ENCODE measurements at places on chromosomes 3 and 15. TPM values are rescaled to one million over a fixed set of nuclear protein-coding genes. Genes with fewer than 3 reads are reported as not detected.

The CTXN2 gene
- not detected for total RNA-seq

The KIF23 gene
- total RNA-seq, result 3.1 TPM

The SLITRK3 gene
- total RNA-seq, result not detected

The SORD gene
- total RNA-seq, result 8.9 TPM

The TERC gene
- total RNA-seq, result 210 TPM

The MESP1 gene
- 1.3 TPM for total RNA-seq

The GRIP2 gene
- total RNA-seq, result under 0.01 TPM

DNA sequence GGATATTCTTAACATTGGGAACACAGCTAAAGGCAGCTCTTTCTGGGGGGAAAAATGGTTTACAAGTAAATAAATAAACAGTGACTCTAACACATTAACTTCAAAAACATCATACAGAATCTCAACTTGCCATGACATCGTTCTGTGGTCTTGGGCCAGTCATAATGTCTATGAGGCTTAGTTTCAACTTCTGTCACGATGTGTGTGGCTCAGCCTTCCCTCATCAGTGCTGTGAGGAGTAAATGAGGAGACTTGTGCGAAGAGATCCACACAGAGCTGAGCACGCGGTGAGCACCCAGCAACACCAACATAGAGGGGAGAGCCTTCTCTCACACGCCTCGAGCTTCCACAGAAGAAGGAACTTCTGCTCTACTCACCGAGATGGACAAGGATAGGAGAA is 49.0 kb downstream of the DZIP1L start:
- no peak overlapping the region for H3K27ac ChIP-seq
- DNase-seq, result no peak
- peaks cover 10% of the 10 kb centered on the region for H3K36me3 ChIP-seq
- peaks cover 4% of the 10 kb centered on the region for H3K4me1 ChIP-seq
- no peaks in the 10 kb centered on the region for H3K27me3 ChIP-seq

DNA sequence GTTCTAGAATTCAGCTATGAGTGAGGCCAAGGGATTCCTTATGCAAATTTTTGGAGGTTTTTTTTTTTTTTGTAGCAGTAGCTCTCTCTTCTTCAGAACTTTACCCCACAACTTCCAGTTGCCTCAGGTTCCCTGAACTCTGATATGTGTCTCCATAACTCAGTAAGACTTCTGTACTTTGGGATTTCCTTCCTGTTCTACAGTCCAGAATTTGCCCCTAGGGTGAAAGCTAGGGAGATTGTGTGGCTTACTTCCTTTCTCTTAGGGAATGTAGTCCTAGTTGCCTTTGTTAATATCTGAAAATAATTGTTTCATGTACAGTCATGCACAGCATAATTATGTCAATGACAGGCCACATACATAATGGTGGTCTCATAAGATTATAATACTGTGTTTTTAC is 30.8 kb downstream of the LRRC28 start:
- H3K4me1 ChIP-seq, result peaks cover 2% of the 10 kb centered on the region
- no peaks in the 10 kb centered on the region for H3K36me3 ChIP-seq
- DNase-seq, result no peak
- H3K27ac ChIP-seq, result no peak overlapping the region
- no peaks in the 10 kb centered on the region for H3K27me3 ChIP-seq

- no peak overlapping the region for H3K4me3 ChIP-seq
- peaks cover 2% of the 10 kb centered on the region for H3K36me3 ChIP-seq
- no peaks in the 10 kb centered on the region for H3K4me1 ChIP-seq
- DNase-seq, result peak; percentile 72
Observed at GRCh38 chr3:14461748-14462324, 59.4 kb downstream of the SLC6A6 start.

- H3K27me3 ChIP-seq, result no peaks in the 10 kb centered on the region
- H3K4me3 ChIP-seq, result no peak overlapping the region
- H3K27ac ChIP-seq, result no peak overlapping the region
- no peaks in the 10 kb centered on the region for H3K36me3 ChIP-seq
- no peak for DNase-seq
- H3K4me1 ChIP-seq, result no peaks in the 10 kb centered on the region
Observed at GRCh38 chr15:29014493-29014892, 128.7 kb downstream of the APBA2 start.

GRCh38 chr3:196707566-196707965 is 4.5 kb downstream of the CEP19 start:
- no peaks in the 10 kb centered on the region for H3K27me3 ChIP-seq
- H3K36me3 ChIP-seq, result no peaks in the 10 kb centered on the region
- DNase-seq, result no peak
- no peaks in the 10 kb centered on the region for H3K4me1 ChIP-seq

DNA sequence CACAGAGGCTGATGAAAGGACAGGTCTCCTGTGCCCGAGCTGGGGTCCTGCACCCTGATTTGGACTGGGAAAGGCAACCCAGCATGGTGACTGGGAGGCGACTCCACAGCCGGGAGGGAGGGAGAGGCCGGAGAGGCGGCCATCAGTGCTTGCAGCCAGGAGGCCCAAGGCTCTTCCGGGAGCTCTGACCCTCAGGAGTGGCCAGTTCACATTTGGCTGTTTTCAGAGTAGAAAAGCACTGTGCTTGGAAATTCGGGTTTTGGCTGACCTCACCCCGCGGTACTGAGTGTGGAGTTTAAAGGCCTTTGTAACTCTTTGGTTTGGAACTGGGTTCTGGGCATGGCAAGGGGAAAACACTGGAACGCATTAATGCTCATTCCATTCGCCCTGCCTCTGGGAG is 31.9 kb downstream of the SMAD6 start:
- H3K4me1 ChIP-seq, result peaks cover 18% of the 10 kb centered on the region
- H3K27ac ChIP-seq, result peak overlapping the region; percentile 44
- no peak overlapping the region for H3K4me3 ChIP-seq
- no peaks in the 10 kb centered on the region for H3K27me3 ChIP-seq

DNA sequence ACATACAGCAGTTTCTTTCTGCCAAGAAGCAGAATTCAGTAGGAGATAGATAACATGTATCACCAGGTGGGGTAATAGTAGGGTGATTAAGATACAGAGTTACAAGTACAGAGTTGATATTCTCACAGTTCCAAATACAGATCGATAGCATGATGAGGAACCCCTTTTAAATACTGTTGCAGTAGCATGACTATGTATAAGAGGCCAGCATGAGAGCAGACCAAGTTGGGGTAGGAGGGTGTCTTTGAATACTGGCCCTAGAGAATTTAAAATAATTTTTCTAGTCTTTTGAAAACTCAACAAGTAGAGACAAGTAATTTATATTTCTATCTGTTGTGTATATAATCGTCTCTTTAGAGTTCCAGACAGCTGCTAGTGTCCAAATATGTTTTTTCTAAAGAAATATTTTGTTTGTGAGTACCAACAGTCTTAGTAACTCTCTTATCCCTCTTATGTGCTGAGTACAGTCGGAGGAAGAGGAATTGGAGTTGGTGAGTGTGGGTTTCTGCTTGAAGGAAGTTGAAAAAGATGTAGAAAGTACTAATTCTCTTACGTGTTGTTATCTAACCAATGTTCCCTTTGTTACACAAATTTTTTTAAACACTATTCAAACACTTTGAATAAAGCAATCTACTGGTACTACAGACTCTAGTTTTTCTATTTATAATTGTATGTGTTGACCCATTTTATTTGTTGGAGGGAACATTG is 30.2 kb downstream of the LYSMD4 start:
- H3K4me3 ChIP-seq, result no peak overlapping the region
- peak overlapping the region; percentile 30 for H3K27ac ChIP-seq
- H3K36me3 ChIP-seq, result no peaks in the 10 kb centered on the region
- no peaks in the 10 kb centered on the region for H3K27me3 ChIP-seq
- DNase-seq, result no peak

DNA sequence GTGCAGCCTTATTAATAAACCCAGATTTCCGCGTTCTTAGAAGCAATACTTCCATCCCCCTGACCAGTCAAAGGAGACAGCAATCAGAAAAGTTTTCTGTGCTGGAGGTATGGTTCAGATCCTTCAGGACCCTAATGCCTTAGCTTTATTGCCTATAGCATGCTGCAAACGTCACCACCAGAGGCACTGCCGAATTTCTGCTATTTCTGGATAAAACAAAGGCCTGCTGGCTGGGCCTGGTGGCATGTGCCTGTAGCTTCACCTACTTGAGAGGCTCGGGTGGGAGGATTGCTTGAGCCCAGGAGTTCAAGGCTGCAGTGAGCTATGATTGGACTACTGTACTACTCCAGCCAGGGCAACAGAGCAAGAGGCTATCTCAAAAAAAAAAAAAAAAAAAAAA is 407.2 kb downstream of the FOXP1 start:
- no peak for DNase-seq
- no peak overlapping the region for H3K27ac ChIP-seq
- peaks cover 7% of the 10 kb centered on the region for H3K4me1 ChIP-seq
- H3K36me3 ChIP-seq, result no peaks in the 10 kb centered on the region

GRCh38 chr3:102089904-102090720 is 240.8 kb downstream of the NFKBIZ start:
- H3K4me1 ChIP-seq, result no peaks in the 10 kb centered on the region
- peak; percentile 87 for DNase-seq
- H3K36me3 ChIP-seq, result no peaks in the 10 kb centered on the region
- H3K4me3 ChIP-seq, result no peak overlapping the region
- H3K27me3 ChIP-seq, result no peaks in the 10 kb centered on the region

Data from fibroblast of lung (primary cell).